ENCODE measurements at places on chromosomes 1 and 21.
A peak's percentile ranks its signal among the peaks of the same experiment; 100 is the strongest.

DNA sequence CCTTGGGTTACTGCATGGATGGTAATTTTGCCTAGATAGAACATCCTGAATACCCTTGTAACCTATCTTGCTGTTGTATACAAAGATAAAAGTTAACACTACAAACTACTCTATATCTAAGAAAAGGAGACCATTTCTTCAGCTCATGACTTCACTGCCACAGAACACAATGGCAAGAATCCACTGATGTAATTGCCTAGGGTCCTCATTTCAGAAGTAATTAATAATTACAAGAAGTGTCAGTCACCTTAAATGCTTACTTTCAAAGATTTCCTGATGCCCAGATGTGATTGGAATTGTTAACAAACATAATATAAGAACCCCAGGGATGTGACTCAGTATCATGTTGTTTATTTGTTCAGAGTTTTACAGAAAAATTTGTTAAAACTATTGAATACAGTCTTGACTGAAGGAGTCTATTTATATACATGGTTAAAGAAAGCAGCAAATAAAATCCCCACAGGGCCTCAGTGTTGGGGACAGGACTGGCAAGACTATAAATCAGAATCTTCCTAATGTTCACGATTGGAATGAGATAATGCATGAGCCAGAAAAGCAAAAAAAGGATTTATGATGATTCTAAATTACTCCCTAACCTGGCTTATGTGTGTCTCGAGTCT lies 83.9 kb downstream of the CRB1 start:
- DNase-seq: no peak

- DNase-seq: peak; percentile 69
Measured at GRCh38 chr1:41378999-41379737, 17.9 kb downstream of the FOXO6 start.

GRCh38 chr1:60388092-60388987 lies 314.8 kb upstream of the C1orf87 start:
- DNase-seq: no peak

DNA sequence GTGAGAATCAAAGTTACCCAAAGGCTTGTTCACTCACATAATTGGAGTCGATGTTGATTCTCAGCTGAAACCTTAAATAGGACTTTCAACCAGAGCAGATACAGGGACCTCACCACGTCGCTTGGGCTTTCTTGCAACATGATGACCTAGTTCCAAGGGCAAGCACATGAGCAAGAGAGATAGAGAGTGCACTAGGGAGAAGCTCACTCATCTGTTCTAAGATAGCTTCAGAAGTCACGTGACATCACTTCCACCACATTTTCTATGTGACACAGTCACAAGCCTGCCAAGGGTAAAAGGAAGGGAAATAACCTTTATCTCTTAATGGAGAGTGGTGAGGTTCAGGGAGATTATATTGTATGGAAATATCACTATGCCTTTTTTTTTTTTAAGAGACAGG lies 470.1 kb upstream of the PLXNA2 start:
- DNase-seq: no peak

- DNase-seq: no peak
Measured at GRCh38 chr1:235049217-235049616, 79.4 kb downstream of the TOMM20 start.

- peak; percentile 83 for DNase-seq
Measured at GRCh38 chr1:21782349-21782867, 541 bp downstream of the USP48 start.
